ENCODE measurements at places on chromosomes 16 and 17. TPM values are rescaled to one million over a fixed set of nuclear protein-coding genes. Genes with fewer than 3 reads are reported as not detected.

DNA sequence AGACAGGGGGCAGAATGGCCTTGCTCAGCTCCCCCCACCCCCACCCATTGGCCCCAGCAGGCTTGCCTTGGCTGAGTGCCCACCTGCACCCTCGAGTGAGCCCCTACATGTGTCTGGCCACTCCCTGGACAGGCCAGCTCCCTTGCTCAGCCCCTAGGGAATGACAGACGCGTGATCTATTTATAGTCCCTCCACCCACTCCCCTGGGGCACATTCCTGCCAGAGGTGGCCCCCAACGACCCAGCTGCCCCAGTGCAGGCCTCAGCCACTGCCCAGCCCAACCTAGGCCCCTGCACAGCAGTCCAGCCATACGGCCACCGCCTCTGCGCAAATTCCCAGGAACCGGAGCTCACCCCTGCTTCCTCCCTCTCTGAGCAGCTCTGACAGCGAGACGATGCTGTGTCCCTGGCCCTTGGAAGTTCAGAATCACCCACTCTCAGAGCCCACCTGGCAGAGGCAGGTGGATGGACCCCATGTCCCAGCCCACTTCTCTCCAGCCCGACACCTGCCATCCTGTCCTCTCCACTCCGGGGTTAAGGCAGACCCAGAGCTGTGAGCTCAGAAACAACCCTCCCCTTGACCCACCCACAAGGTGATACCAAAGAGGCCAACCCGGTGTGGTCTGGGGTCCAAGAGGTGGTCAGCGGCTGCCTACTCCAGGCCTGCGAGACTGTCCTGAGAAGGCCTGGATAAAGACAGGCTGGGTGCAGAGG is 11.5 kb upstream of the P2RX1 start:
- no peak for DNase-seq
- H3K36me3 ChIP-seq: peaks cover 3% of the 10 kb centered on the region
- H3K27me3 ChIP-seq: no peaks in the 10 kb centered on the region

- no peaks in the 10 kb centered on the region for H3K27me3 ChIP-seq
- H3K4me1 ChIP-seq: no peaks in the 10 kb centered on the region
- H3K4me3 ChIP-seq: no peak overlapping the region
- DNase-seq: no peak
- no peak overlapping the region for H3K27ac ChIP-seq
Measured at GRCh38 chr17:15119968-15120367, 145.2 kb downstream of the PMP22 start.

DNA sequence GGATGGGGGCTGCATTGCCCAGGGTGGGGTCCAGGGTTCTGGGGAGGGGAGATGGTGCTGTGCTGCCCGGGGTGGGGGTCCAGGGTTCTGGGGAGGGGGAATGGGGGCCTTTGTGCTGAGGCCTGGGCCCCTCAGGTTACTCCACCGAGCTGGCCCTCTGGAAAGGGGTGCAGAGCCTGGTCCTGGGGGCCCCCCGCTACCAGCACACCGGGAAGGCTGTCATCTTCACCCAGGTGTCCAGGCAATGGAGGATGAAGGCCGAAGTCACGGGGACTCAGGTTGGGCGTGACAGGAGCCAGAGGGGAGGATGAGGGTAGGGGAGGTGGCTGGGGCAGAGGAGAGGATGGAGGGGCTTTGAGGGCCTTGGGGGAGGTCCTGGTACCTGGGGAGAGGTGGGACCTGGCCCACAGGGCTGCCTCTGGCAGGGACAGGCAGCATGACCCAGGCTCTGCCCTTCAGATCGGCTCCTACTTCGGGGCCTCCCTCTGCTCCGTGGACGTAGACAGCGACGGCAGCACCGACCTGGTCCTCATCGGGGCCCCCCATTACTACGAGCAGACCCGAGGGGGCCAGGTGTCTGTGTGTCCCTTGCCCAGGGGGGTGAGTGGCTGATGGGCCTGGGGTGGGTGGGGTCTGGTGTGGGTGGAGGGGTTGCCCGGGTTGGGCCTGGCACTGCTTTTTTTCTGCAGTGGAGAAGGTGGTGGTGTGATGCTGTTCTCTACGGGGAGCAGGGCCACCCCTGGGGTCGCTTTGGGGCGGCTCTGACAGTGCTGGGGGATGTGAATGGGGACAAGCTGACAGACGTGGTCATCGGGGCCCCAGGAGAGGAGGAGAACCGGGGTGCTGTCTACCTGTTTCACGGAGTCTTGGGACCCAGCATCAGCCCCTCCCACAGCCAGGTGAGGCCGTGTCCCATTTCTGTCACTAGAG is 7.8 kb downstream of the ITGAX start:
- no peaks in the 10 kb centered on the region for H3K27me3 ChIP-seq
- DNase-seq: no peak
- H3K4me3 ChIP-seq: no peak overlapping the region

GRCh38 chr17:1467898-1468492 is 12.0 kb upstream of the CRK start:
- H3K4me1 ChIP-seq: peaks cover 14% of the 10 kb centered on the region
- no peak for DNase-seq
- H3K4me3 ChIP-seq: no peak overlapping the region
- peaks cover 27% of the 10 kb centered on the region for H3K27me3 ChIP-seq

DNA sequence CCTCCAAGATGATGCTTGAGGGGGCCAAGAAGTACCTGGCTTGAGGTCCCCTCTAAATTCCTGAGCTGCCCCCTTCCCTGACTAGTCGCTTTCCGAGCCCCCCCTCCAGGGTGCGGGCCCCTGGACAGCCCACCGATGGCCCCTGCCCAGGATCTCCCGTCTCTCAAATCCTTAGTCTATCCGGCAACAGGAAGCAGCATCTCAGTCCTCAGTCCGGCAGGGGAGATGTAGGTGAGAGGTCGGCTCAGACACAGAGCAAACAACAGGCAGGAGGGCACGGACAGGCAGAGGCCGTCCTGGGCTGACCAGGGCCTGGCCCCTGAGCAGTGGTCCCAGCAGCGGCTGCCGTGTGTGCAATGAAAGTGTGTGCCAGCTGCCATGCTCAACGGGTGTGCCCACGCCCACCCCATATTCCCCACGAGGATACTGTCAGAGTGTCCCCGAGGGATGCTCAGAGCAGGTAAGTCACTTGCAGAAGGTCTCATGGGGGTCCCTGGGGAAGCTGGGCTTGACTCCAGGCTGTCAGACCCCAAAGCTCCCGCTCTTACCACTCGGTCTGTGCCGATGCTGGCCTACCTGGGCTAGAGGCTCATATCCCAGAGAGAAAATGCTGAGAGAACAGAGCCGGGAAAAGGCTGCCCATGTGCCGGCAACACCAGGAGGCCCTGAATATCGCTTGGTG is 7.2 kb downstream of the SLC43A2 start:
- H3K4me1 ChIP-seq: peaks cover 1% of the 10 kb centered on the region
- DNase-seq: no peak
- H3K27me3 ChIP-seq: peaks cover 11% of the 10 kb centered on the region
- H3K4me3 ChIP-seq: no peak overlapping the region

- peaks cover 12% of the 10 kb centered on the region for H3K4me1 ChIP-seq
- peaks cover 22% of the 10 kb centered on the region for H3K27me3 ChIP-seq
- no peak for DNase-seq
- no peak overlapping the region for H3K4me3 ChIP-seq
Measured at GRCh38 chr17:1251866-1252608, 18.2 kb upstream of the BHLHA9 start.

- H3K4me1 ChIP-seq: peaks cover 19% of the 10 kb centered on the region
- peaks cover 54% of the 10 kb centered on the region for H3K27me3 ChIP-seq
- no peaks in the 10 kb centered on the region for H3K36me3 ChIP-seq
Measured at GRCh38 chr17:62737513-62737912, 70.6 kb downstream of the MARCHF10 start.

DNA sequence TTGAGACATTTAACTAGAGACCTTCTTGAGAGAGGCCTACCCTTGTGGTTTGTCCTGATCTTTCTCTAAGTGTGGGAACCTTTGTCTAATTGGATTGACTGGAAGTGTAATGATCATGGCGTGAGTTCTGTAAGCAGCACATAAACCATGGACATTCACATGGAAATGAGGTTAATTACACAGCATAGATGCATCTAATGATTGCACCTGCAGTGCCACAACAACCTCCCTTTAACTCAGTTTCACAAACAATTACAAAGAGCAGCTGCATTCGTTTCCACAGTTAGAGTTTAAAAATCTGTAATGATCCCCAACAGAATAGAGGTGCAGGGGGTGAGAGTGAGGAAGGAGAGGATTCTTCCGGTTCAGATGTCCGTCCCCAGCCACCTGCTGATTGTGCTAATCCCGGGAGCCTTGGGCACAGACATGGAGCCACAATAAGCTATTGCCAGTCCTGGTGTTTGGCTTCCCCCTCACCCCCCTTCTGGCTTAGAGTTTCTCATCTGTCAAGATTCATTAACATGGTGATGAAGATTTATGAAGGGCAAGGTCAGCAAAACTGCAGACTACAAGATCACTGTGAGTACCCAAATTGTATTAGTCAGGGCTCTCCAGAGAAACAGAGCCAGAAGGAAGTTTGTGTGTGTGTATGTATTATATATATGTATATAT is 659.2 kb upstream of the SOX9 start:
- no peak overlapping the region for H3K27ac ChIP-seq
- H3K4me1 ChIP-seq: no peaks in the 10 kb centered on the region
- H3K4me3 ChIP-seq: no peak overlapping the region
- H3K27me3 ChIP-seq: no peaks in the 10 kb centered on the region
- DNase-seq: no peak

GRCh38 chr16:27314161-27314723 is 468 bp downstream of the IL4R start:
- DNase-seq: peak; percentile 81
- H3K36me3 ChIP-seq: peaks cover 36% of the 10 kb centered on the region
- H3K4me1 ChIP-seq: peaks cover 64% of the 10 kb centered on the region
- peak overlapping the region; percentile 99 for H3K27ac ChIP-seq
- H3K27me3 ChIP-seq: no peaks in the 10 kb centered on the region
- H3K4me3 ChIP-seq: peak overlapping the region; percentile 97

DNA sequence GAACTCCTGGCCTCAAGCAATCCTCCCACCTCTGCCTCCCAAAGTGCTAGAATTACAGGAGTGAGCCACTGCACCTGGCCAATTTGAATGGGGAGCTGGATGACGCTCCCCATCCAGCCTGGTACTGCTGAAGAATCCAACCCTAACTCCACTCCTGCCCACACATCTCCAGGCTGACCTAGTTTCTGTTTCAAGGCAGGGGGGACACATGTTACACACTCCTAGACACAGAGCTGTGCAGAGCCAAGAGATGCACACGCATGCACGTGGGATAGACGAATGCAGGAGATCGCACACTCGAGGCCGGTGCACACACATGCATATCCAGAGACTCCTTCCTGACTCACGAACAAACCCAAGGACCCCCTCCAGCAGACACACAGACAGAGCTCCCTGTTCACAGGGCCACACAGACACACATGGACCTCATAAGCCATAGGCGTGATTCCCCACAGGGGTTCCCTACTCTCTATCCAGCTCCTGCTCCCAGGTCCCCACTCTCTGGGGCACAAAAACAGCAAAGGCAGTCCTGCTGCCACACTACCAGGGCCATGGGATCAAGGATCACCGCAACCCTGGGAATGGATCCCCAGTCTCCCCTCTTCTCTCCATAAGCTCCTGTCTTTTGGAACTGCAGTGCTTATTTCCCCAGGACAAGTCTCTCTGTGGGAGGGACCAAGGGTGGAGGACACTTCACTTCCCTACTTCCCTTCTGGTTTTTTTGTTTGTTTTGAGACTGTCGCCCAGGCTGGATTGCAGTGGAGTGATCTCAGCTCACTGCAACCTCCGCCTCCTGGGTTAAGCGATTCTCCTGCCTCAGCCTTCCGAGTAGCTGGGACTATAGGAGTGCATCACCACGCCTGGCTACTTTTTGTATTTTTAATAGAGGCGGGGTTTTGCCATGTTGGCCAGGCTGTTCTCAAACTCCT is 14.4 kb downstream of the EPOP start:
- no peak overlapping the region for H3K4me3 ChIP-seq
- H3K4me1 ChIP-seq: peaks cover 8% of the 10 kb centered on the region
- H3K36me3 ChIP-seq: no peaks in the 10 kb centered on the region
- H3K27me3 ChIP-seq: peaks cover 30% of the 10 kb centered on the region

GRCh38 chr16:75225678-75226515 is 7.1 kb downstream of the CTRB1 start:
- no peak overlapping the region for H3K4me3 ChIP-seq
- no peak for DNase-seq
- peaks cover 5% of the 10 kb centered on the region for H3K27me3 ChIP-seq
- H3K36me3 ChIP-seq: no peaks in the 10 kb centered on the region
- no peak overlapping the region for H3K27ac ChIP-seq

GRCh38 chr16:85079785-85080570 is 32.3 kb downstream of the CIBAR2 start:
- no peaks in the 10 kb centered on the region for H3K27me3 ChIP-seq
- DNase-seq: no peak
- no peak overlapping the region for H3K4me3 ChIP-seq

DNA sequence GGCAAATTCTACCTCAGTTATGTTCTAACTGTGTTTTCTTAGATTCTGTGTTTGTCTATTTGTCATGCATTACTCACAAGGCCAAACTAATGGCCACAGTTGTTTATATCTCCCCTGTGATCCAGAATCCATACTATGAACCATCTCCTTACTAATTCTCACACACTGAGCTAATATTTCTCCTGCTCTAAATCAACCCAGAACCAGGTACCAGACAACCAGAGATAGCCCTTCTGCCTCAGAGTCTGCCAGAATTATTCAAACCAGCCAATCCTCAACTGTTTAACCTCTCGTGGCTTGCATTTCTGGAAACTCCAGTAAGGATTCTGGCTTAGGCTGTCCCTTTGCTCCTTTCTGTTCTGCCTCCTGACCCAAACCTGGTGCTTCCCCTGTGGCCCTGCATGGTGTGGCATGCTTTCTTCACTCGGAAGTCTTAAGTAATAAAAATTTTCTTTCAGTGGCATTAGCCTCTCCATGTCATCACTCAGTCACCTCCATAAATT is 59.4 kb downstream of the EFCAB5 start:
- peak overlapping the region; percentile 3 for H3K27ac ChIP-seq
- peak overlapping the region; percentile 2 for H3K4me3 ChIP-seq
- no peak for DNase-seq

Gene GPR179
- 0.09 TPM for total RNA-seq

Gene RHBDF1
- total RNA-seq: 0.31 TPM

Gene PLCD3
- total RNA-seq: 3.1 TPM

Gene OR1A2
- not detected for total RNA-seq

Gene OMG
- total RNA-seq: 0.42 TPM

Gene LPO
- 0.12 TPM for total RNA-seq

Gene SPATA32
- 1.4 TPM for total RNA-seq

Gene OR4D1
- total RNA-seq: 0.35 TPM

Data from activated T-cell treated with anti-CD3 and anti-CD28 coated beads, Interleukin-2, amount 50 U/mL, for 72 hours (primary cell).